ENCODE measurements at places on chromosomes 4 and X. TPM values are rescaled to one million over a fixed set of nuclear protein-coding genes. Genes with fewer than 3 reads are reported as not detected.

- no peak for DNase-seq
Observed at GRCh38 chr4:73676861-73677323, 56.7 kb upstream of the RASSF6 start.

DNA sequence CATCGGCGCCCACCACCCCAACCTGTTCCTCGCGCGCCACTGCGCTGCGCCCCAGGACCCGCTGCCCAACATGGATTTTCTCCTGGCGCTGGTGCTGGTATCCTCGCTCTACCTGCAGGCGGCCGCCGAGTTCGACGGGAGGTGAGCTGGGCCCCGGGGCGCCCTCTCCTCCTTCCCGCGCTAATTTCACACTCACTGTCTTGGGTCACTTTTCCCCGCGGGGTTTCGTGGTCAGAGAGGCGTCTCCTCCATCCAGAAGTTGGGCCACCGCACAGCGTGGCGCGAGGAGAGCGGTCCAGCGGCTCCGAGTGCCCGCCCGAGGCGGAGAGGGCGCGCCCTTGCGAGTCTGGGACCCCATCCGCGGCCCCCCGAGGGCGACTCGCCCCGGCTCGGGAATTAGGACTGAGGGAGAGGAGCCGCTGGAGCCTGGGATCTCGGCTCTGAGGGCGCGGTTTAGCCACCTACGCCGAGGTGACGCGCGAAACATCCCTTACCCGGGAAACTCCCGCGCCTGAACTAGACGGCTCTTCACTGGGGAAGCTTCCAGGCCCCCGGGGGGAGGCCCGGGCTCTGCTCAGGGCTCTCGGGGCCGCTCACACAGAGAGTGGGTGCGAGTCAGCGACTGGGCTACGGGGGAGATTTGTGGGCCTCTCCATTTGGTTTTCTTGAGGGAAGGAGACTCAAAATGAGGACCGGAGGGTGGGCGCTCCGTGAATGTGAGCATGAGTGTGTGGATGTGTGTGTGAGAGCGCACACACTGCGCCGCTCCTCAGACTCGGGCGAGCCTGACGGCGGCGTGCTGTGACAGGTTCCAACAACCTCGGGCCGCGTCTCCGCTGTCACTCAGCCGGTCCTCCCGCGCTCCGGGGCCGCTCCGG, 551 bp downstream of the NPNT start:
- peak; percentile 82 for DNase-seq

GRCh38 chrX:27917713-27918500, 63.3 kb downstream of the DCAF8L1 start:
- no peak for DNase-seq

- DNase-seq, result no peak
Observed at GRCh38 chrX:76605390-76605789, 177.9 kb downstream of the MAGEE1 start.

DNA sequence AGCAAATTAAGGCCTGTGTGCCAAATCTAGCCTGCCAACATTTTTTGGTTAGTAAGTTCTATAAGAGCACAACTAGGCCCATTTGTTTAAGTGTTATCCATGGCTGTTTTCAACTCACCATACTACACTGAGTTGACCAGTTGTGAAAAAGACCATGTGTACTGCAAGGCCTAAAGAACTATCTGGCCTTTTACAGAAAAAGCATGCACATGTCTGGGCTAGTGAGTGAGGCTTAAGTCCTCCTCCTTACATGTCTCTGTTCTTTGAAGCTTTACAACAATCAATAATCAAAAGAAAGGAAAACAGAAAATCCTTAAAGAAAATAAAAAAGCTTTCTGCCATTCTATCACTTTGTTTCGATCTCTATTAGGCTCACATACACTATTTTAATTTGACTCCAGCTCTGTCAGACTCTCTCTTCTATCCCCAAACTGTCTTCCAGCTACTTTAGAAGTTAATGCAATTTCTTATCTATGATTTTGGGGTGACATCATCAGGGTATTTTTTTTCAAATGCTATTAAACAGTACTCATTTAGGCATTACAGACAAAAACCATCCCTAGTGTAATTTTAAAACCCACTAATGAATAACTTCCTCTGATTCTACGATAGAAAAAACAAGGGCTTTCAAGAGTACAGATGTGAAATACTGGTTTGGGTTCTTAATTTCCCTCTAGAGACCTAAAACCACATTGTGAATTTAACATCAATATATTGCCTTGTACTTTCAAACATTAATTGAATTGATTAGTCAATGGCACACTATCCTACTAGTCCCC, 161.8 kb downstream of the MAB21L2 start:
- DNase-seq, result no peak

The SCOC gene
- total RNA-seq, result 45.4 TPM

Data from upper lobe of right lung (tissue), 1 donor.